Stimulated activated CD4-positive, alpha-beta T cell treated with anti-CD3 and anti-CD28 coated beads, Interleukin-12 subunit alpha, Interleukin-12 subunit beta, amount 100 ng/mL, for 48 hours (primary cell): ENCODE measurements at places on chromosomes 6 and 20.

DNA sequence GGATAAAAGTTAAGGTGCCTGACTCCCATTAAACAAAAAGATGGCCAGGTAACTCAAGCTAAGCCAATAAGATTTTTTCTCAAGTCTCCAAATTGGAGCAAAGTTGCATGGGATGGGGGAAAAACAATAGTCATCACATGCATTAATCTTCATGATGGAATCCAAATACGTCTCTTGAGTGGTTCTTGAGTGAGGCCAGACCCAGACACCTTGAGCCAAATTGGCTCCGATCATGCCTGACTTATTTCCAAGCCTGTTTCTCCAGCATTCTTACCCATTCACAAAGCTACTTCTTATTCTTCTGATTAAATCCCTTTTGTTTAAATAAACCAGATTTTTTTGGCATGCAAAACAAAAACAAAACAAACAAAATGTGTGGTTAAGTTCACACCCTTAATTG is 420.3 kb upstream of the NRSN1 start:
- no peak for DNase-seq

GRCh38 chr6:124999105-124999764 is 37.0 kb downstream of the RNF217 start:
- no peak for DNase-seq

- no peak for DNase-seq
These were observed 266.4 kb upstream of the BMP2 start for GRCh38 chr20:6501061-6501460.

- no peak for DNase-seq
These were observed 3.6 kb downstream of the HLA-DQB1 start for GRCh38 chr6:32662836-32663235.

DNA sequence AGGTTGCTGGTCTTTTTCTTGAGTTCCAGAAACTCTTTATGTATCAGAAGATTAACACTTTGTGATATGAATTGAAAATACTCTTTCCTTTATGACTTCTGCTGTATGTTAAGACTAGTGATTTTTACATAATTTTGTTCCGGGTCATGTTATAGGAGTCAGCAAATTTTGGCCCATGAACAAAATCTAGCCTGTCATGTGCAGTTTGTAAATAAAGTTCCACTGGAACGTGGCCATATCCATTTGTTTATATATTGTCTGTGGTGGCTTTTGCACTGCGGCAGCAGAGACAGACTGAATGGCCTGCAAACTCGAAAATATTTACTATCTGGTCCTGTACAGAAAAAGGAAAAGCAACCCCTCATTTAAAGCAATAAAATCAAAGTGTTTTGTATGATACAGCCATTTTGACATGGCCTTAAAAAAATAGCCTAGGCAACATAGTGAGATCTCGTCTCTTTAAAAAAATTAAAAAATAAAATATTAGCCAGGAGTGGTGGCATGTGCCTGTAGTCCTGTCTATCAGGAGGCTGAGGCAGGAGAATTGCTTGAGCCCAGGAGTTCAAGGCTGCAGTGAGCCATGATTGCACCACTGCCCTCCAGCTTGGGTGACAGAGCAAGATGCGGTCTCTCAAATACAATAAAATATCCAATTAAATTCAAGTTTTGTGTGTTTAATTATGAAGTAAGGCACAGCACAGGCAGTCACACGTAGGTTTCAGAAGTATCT is 36.9 kb downstream of the SNX9 start:
- no peak for DNase-seq

DNA sequence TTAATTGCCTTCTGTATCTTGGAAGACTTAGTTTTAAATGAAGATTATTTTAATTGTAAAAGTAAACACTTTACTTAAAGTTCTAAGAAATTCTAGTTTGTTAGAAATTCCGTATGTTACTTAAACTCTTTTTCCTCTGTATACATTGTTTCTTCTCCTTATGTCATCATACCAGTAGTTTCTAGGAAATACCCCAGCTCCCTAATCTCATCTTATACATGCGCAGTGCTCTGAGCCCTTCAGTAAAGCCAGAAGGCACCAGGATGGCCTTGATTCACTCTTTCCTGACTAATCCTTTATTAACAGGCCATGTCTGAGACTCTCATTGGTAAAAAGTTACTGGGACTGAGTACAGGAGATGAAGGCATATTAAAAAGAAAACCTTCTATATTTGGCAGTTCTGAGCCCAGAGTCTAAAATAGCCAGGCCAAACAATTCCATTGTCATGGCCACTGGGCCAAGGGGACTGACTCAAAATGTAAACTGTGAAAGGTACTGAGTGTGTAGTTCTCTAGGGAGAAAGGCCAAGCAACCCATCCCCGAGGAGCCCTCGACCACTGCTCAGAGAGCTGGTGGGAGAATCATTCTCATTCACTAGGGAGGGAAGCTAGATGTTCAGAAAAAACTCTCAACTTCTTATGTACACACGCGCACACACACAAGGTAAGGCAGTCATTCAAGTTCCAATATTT is 25.0 kb downstream of the SLC22A1 start:
- no peak for DNase-seq

DNA sequence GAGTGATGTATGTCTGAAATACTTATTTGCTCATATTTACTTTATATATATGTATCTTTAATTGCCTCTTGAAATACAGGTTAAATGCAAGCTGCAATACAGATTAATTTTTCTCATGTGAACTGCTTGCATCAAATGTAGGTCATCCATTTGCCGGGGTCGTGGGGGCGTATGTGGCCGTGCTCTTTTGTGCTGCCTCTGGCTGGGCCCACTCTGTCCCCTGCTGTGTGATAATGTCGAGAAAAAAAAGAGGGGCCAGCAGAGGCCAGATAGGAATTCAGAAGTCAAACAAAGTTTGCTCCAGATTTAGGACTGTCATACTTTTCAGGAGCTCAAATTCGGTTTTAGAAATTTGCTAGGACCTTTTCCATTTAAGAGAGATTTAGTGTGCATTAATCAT is 459.6 kb upstream of the SOX4 start:
- no peak for DNase-seq

DNA sequence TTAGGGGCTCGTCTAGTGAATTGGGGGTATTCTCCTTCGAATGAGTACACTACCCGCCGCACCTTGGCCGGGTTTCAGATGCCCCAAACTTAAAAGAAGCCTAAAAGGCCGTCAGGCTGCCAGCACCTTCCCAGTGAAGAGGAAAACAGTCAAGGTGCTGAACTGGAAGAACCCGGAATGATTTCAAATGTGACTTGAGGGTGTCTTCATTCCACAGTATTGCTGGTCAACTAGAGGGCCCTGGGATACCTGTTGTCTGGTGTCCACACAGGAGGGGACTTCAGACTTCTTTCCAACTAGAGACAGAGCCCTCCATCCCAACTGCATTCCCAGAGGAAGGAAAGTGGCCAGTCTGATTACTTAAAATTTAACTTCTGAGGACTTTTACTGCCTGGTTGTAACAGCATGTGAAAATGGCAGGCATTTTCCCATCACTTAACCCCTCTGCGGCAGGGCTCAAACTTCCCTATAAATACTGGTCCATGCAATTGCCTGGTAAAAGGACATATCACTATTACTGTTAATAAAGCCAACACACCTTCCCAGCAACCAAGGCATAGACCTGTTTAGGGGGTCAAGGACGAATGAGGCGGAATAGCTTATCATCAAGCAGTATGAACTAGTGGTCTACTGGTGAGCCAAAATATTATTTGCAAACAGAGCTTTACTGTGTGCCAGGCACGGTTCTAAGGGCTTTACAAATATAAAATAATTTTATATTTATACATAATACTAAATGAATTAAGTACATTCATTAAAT is 651 bp upstream of the SAMHD1 start:
- DNase-seq: no peak

GRCh38 chr6:52389626-52390360 is 27.8 kb downstream of the PAQR8 start:
- DNase-seq: no peak

- DNase-seq: no peak
These were observed 120.0 kb downstream of the CEBPB start for GRCh38 chr20:50310673-50311051.
